Ureter (tissue), 1 donor: ENCODE measurements at places on chromosomes 5 and 9. TPM values are rescaled to one million over a fixed set of nuclear protein-coding genes. Genes with fewer than 3 reads are reported as not detected.

ECM2 gene
- total RNA-seq = 16.3 TPM

PAPPA gene
- 4.9 TPM for total RNA-seq

KLHL9 gene
- total RNA-seq = 27.8 TPM

HTR4 gene
- not detected for total RNA-seq

PHF24 gene
- 1.7 TPM for total RNA-seq

CDC20B gene
- total RNA-seq = not detected

HAND1 gene
- not detected for total RNA-seq

PCDHAC2 gene
- total RNA-seq = 4.0 TPM

AJM1 gene
- total RNA-seq = 4.8 TPM

PCDHA11 gene
- total RNA-seq = 0.57 TPM

ADAMTS13 gene
- 3.5 TPM for total RNA-seq

ENG gene
- total RNA-seq = 83.6 TPM

PCDHB4 gene
- total RNA-seq = 2.2 TPM

PRDM9 gene
- not detected for total RNA-seq

FST gene
- total RNA-seq = 6.6 TPM

PCDHA13 gene
- 0.42 TPM for total RNA-seq

NXNL2 gene
- total RNA-seq = 0.70 TPM

G3BP1 gene
- total RNA-seq = 209 TPM

CDK7 gene
- total RNA-seq = 16.2 TPM

FAM151B gene
- 2.9 TPM for total RNA-seq

ALDOB gene
- total RNA-seq = 0.70 TPM

ZNF658 gene
- total RNA-seq = 11.3 TPM

C9orf43 gene
- total RNA-seq = 0.62 TPM

PCDHB13 gene
- total RNA-seq = 6.2 TPM

WWC1 gene
- 95.2 TPM for total RNA-seq

PCDHGC5 gene
- total RNA-seq = 2.8 TPM

UAP1L1 gene
- total RNA-seq = 12.7 TPM

IL9 gene
- not detected for total RNA-seq

CDH12 gene
- total RNA-seq = 0.42 TPM

BTNL3 gene
- not detected for total RNA-seq

BRINP1 gene
- total RNA-seq = 1.8 TPM

OTULINL gene
- total RNA-seq = 18.9 TPM

TPPP gene
- total RNA-seq = 7.5 TPM

IFNB1 gene
- not detected for total RNA-seq

LRRC26 gene
- not detected for total RNA-seq

RPS23 gene
- total RNA-seq = 1,778 TPM

PRR16 gene
- total RNA-seq = 4.2 TPM

PPP3R2 gene
- total RNA-seq = not detected

ARHGEF28 gene
- total RNA-seq = 34.5 TPM

GRIA1 gene
- total RNA-seq = not detected

SLC22A5 gene
- total RNA-seq = 23.2 TPM

EPB41L4A gene
- total RNA-seq = 36.5 TPM

TLE1 gene
- 74.0 TPM for total RNA-seq

SLC35A4 gene
- 71.8 TPM for total RNA-seq

RUFY1 gene
- 64.6 TPM for total RNA-seq

CCDC107 gene
- 22.4 TPM for total RNA-seq
